ENCODE measurements at places on chromosomes 2 and 18. TPM values are rescaled to one million over a fixed set of nuclear protein-coding genes. Genes with fewer than 3 reads are reported as not detected.

The IL1RN gene
- total RNA-seq: 0.29 TPM

The NOSTRIN gene
- 1.2 TPM for total RNA-seq

The TUBA4B gene
- 0.10 TPM for total RNA-seq

The CFAP65 gene
- total RNA-seq: 0.17 TPM

The SNTG2 gene
- not detected for total RNA-seq

The AKAIN1 gene
- total RNA-seq: not detected

The FIGN gene
- 2.1 TPM for total RNA-seq

The DSG4 gene
- not detected for total RNA-seq

The RGPD5 gene
- 4.8 TPM for total RNA-seq

The DSG1 gene
- not detected for total RNA-seq

The ANKRD62 gene
- total RNA-seq: not detected

The ZNF521 gene
- total RNA-seq: not detected

The RRM2 gene
- total RNA-seq: 239 TPM

The SLC5A7 gene
- total RNA-seq: not detected

The POTEI gene
- total RNA-seq: 0.01 TPM

The ILKAP gene
- 39.3 TPM for total RNA-seq

The CYTIP gene
- 0.08 TPM for total RNA-seq

The LNPK gene
- 12.6 TPM for total RNA-seq

The RAD51AP2 gene
- total RNA-seq: not detected

The DDX18 gene
- 59.8 TPM for total RNA-seq

The SLC23A3 gene
- 0.29 TPM for total RNA-seq

The UGT1A4 gene
- total RNA-seq: not detected

The HOXD3 gene
- 0.11 TPM for total RNA-seq

The ATP6V1B1 gene
- 2.3 TPM for total RNA-seq

The SKA1 gene
- total RNA-seq: 11.3 TPM

Data from A549 treated with AZD2906 at 1 μM for 4 hours (cell line).